ENCODE measurements at places on chromosomes 3 and 15.

GRCh38 chr15:91552555-91552954 is 301.0 kb upstream of the SLCO3A1 start:
- DNase-seq, result no peak

DNA sequence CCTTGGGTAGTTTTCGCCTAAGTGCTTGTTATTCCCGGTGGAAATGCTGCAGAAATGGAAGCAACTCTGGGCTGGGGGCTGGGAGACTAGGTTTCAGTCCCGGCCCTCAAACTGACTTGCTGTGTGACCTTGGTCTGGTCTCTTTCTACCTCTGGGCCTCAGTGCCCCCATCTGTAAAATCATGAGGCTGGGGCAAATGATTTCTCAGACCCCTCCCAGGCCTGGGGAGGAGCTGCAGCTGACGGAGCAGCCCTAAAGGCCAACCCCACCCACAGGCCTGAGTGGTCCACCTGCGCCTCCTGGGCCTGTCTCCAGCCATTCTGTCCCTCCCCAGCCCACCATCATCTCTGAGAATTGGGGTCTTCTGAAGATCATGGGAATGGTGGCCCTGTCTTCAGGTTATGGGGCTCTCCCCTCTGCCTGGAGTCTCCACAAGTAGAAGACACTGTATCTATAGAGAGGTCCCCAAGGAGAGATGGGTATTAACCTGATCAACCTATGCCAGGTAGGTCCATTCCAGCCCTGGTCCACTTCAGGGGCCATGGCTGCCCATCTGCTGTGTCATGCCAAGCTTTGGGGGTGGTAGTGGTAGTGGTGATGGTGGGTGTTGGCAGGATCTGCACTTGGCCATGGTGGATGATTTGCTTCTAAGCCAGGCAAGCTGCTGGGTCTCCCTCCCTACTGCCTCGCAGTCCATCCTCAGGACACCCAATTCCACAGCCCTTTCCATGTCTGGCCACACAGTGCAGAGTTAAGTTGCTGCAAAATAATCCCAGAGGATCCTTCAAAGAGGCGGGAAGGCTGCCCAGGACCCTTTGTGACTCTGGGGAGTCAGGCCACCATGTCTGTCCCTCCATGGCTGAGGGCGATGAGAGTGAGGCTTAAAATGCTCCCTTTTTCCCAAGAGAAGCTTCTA is 46.0 kb downstream of the ITGA11 start:
- no peak for DNase-seq

DNA sequence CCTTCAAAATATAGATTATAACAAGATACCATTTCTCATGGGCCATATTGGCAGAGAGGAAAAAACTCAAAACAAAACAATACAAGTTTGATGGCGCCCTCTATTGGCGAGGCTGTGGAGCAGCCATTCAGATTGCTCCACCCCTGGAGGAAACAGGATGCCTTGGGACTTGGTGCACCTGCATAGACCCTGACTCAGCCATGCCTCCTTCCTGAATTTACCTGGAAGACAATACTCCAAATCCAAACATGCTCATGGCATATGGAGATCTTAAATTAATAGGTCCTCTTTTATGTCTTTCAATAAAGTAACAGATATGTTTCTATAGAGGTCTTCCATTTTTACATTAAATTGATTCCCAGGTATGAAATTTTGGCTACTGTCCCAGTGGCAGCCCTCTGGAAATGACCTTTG is 90.0 kb downstream of the APBA2 start:
- DNase-seq, result no peak

DNA sequence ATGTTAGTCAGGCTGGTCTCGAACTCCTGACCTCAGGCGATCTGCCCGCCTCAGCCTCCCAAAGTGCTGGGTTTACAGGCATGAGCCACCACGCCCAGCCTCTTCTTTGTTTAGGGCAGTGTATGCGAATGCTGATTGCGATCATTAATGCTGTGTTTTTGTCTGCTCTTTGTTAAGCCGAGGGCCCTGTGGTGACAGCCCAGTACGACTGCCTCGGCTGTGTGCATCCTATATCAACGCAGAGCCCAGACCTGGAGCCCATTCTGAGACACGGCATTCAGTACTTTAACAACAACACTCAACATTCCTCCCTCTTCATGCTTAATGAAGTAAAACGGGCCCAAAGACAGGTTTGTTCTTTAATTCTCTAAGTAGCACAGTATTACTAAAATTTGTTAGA is 7.8 kb downstream of the KNG1 start:
- DNase-seq, result no peak

DNA sequence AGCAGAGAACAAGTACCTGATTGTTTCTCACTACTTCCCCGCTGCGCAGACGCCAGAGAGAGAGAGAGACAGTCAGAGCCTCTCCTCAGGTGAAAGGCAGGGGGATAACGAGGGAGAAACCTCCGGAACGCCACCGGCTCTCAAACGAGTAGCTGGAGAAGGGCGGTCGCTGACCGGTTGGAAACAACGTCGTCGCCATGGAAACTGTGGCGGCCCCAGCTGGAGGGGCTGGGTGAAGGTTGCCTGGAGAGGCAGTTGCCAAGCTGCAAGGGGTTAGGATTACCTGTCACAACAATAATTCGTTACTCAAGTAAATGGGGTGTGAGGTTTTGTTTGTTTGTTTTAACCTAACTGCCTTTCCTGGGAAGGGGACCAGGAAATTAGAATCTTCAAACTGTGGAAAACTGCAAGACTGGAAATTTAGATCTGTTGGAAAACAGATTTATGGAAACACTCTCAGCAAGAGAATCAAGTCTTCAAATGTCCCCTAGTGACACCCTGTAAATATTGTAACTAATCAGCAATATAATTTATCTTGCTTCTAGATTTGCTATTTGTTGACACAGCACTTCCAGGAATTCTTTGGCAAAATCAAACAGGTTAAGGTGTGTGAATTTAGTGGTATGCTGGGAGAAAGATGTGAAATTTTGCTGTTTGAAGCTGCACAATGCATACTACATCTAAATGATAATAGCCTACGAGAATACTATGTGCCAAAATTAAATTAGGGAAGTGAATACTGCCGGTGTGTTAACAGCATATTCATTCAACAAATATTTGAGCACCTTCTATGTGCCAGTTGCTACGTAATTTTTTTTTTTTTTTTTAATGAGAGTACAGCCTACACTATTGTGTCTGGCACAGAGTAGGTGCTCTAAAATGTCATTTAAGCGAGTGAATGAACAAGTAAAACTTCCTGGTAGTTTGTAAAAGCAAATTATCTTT is at the start of gene DNAH12:
TSS of gene DNAH12 (minus strand) at position 164 of the 945 bp plus-strand sequence. CDS start 1,474 bp downstream, outside the sequence.
- DNase-seq, result no peak

- no peak for DNase-seq
Observed at GRCh38 chr3:24582431-24583403, 88.1 kb upstream of the THRB start.

DNA sequence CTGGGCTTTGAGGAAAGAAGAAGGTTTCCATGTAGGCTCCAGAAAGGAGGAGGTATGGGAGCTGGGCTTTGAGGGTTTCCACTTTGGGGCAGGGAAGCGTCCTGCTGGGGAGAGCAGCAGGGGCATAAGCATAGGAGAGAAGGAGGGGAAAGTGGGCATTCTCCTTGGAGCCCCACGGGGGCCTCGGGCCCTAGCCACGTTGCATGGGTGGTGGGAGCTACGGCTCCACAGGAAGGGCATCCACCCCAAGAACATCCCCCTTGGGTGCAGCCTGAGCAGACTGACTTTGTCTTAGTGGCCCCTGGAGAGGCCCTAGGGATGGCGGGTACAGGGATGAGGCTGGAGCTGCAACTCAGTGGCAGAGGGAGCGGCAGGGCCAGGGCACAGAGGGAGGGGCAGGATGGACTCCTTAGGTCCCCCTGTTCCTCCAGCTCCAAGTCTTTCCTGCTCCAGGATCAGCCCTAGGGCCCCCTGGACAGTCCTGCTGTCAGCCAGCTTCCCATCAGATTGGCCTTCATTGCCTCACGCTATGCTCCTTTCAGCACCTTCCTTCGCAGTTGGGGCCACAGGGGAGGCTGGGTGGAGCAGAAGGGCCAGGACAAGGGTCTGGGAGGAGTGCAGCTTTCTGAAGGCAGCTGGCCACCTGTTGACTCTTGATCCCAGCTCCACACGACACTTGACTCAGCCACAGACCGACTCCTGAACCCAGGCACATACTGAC is 22.9 kb downstream of the PRR20G start:
- no peak for DNase-seq

DNA sequence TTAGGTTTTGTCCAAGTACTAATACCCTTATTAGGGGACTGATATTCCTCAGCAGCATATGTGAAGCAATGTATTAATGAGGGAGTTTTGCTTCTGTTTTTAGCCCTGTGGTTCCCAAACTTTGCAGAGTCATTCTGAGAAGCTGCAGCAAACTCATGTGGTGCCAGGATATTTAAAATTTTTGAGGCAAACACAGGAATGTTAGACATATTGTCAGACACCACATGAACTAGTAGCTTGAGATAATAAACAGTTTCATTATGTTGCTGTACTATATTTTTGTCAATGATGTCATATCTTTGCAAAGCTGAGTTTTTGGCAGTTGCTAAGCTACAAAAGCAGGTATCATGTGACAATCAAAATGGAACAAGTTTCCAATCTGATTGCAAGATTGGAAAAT is 36.6 kb downstream of the ATP6V1A start:
- no peak for DNase-seq

DNA sequence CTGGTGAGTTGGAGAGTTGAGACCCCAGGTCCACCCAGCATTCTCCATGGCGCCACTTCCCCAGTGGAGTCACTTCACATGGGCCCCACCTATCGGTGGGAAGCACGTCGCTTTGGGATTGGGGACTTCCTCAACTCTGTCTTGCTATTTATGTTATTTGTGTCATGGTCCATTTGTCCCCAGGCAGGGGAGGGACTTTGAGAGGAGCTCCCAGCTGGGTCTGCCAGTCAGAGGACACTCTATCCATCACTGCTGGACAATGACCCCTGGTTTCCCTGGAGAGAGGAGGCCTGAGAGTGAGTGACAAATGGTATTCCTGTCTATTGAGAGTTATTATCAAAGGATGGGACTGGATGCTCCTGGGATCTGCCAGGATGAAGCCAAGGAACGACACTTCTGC is 127.6 kb downstream of the RAB11A start:
- DNase-seq, result no peak

DNA sequence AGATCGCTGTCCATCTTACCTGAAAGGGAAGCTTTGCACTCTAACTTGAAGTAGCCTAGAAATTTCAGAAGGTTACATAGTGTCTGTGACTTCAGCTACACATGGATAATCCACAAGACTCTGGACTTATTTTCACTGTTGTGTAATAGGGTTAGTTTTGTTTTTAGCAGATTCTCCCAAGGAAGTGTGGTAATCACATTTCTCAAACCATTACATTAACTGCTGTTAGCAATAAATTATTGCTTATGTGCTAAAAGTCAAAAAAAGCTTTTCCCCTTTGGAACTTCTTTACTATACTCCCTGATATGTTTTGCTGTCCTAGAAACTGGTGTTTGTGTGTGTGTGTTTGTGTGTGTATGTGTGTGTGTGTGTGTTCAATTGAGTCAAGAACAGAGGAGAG is 351.8 kb upstream of the TPRG1 start:
- DNase-seq, result no peak

GRCh38 chr3:195813916-195814640 is 2.3 kb upstream of the MUC4 start:
- DNase-seq, result no peak

DNA sequence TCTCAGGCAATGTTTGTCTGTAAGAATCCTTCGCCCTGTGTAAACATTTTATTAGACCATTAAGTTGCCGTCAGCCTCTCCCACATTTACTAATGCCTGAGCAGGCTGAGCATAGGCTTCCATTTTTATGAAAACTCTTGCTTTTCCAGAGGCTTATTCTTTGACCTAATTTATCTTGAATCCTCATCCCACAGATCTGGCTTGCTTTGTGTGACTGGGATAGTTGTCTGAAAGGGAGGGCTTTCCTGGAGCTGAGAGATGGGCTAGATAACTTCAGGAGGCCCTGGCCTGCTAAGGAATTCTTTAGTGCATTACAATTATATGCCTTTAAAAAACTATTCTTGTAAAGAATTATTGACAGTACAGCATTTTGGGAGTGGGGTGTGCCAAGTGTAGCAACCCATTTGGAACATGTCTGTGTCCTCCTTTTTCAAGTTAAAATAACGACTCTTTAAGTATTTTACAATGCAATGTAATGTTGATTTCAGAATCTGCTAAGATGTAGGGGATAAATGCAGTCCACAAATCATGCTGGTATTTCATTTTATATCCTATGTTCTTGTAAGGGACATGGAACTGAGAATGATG is 52.4 kb downstream of the EEFSEC start:
- DNase-seq, result no peak

DNA sequence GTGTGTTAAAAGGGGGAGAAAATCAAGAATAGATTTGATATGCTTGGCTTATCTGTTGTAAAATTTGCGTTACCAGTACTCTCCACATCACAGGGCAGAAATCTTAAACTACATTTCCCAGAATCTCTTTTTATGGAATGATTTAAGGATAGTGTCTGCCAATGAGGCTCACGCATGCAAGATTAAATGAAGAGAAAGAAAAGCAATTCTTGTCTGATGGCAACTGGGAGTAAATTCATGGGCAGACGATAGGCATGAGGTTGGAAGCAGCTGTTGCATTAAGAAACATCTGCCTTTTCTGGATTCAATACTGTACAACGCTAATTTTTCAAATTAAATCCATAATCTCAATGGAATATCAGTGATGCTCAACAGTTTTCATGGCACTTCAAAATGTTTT is 27.2 kb upstream of the ANKRD28 start:
- DNase-seq, result no peak

GRCh38 chr15:41307679-41308078 is 24.7 kb downstream of the OIP5 start:
- no peak for DNase-seq

DNA sequence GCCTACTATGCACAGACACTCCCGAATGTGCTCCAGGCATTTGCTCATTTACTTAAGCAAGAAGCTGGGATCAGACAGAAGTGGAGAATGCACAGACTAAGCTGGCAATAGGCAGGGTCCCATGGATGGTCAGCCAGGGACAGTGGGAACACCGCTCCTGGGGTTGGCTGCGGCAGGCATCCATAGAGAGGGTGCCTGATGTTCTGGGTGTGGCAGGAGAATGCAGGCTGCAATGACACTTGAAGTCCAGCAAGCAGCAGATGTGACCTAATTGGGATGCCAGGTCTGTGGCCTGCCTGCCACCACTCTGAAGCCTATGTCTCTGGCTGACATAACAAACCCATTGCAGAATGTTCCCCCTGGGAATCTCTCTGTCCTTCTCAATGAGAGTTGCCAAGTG is 40.2 kb upstream of the SLC6A11 start:
- no peak for DNase-seq

GRCh38 chr3:10206166-10206511 is 41.4 kb downstream of the IRAK2 start:
- no peak for DNase-seq
